Activated T-helper 1 cell treated with Interleukin-2 at 50 U/mL for 16 hours (primary cell): ENCODE measurements at places on chromosomes 6 and 20.

GRCh38 chr6:14047151-14047740, 70.3 kb upstream of the CD83 start:
- no peak for DNase-seq

DNA sequence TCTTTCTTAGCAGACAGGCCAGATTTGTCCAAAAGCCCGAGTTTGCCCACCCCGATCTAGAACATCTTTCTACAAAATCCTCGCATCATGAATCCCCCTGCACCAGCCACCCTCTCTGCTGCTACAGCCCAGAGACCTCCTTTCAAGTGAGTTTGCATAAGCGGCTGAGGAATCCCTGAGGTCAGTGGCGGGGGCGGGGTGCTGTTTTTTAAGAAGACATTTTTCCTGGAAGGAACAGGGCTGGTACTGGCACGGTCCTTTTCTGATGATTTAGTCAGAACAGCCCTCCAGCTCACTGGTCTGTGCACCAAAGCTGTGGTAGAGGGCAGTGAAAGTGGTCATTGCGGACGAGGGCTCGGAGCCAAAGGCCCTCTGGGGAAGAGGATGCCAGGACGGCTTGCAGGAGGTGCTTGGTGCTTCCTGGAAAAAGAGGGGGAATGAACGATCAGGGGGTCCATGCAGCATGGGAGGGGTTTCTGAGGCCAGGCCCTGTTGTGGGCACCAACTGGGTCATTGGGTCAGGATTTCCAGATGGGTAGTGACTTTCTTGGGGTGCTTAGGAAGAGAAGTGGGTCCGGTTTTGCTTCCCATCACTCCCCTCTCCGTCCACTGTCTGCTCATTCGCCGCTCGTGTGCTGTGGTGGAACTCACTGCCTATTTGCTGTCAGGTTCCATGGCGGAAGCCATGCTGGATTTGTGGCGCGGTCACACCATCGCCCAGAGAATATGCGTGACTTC, 50.4 kb downstream of the GNAS-AS1 start:
- DNase-seq: no peak

- DNase-seq: no peak
These were observed 273.2 kb downstream of the CD83 start for GRCh38 chr6:14390805-14391204.

GRCh38 chr6:6775074-6775473, 186.6 kb downstream of the LY86 start:
- no peak for DNase-seq

GRCh38 chr20:37714978-37715672, 21.3 kb downstream of the CTNNBL1 start:
- no peak for DNase-seq

GRCh38 chr6:88120635-88121034, 45.5 kb downstream of the CNR1 start:
- no peak for DNase-seq

DNA sequence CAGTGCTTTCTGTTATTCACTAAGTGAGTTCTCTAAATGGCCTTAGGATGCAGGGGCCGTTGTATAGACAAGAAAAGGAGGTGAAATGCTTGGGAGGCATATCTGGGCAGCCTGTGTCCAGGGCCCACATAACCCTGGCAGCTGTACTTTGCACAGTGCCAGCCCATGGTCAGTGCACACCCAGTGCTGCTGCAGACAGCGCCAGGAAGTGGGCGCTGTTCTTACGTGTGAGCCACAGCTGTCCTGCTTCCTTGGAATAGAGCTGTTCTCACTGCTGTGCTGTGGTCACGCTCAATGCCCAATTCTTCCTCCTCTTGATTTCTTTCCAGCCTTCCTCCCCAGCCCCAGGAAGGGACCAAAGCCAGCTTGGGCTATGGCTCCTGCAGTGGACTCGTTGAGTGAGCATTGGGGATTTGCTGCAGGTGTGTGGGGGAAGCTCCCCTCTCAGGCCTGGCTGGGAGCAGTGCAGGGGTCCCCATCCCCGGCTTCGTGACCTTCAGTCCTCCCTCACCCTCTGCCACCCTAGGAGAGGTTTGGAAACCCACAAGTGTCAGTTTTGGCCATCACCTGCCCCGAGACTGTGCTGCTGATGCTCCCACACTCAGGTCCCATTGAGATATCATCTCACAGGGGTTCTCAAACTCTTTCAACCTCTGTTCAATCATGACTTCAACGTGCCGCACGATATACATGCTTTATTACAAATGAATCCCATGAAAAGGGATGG, 246.8 kb upstream of the EXOC2 start:
- no peak for DNase-seq

GRCh38 chr6:126069449-126069848, 83.1 kb downstream of the TRMT11 start:
- DNase-seq: no peak

DNA sequence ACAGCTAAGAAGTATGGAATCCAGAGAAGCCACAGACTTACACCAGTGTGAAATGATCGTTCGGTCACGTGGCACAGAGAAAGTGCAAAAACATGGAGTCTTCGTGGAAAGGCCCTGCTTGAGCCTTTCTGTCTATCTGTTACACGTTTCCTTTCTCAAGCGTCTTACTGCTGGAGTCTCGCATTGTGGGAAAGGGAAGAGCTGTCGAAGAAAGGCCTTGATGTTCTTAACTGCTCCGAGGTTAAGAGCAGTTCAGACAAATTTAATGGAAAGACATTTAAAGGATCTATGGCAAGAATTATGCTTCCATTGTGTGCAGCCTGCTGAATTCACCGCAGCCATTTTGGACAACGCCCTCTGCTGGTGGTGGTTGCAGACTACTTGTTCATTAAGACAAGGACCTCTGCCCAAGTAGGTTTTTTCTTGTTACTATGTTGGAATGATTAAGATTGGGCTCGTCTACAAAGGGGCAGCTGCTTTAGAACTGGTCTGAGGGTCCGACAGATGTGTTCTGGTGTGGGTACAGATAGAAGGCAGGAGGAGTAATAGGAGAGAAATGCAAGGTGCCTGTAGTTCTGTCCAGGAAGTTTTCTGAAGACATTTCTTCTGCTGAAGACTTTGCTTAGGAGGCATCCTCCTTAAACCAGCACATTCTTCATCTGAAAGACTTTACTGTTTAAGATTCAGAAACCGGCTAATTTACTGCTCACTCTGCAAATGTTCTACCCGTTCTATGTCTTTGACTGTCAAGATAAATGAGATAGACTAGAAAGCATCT, 24.7 kb upstream of the CCN6 start:
- peak; percentile 39 for DNase-seq

DNA sequence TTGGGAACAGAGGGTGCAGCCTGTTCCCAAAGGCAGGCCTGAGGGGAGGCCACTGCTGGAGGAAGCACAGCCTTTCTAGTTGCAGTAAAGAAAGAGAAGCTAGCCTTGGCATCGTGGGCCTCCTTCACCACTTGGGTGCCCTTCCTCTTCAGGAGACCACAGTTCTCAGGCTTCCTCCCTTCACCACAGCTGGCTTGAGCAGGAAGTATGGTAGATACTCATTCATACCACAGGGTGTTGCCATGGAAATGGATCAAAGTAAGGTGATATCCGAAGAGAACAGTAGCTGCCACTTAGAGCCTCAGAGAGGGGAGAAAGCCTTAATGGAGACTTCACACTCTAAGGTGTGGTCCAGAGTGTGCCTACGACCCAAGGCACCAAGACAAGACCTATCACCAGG, 120.4 kb upstream of the RIPOR2 start:
- DNase-seq: peak; percentile 43

DNA sequence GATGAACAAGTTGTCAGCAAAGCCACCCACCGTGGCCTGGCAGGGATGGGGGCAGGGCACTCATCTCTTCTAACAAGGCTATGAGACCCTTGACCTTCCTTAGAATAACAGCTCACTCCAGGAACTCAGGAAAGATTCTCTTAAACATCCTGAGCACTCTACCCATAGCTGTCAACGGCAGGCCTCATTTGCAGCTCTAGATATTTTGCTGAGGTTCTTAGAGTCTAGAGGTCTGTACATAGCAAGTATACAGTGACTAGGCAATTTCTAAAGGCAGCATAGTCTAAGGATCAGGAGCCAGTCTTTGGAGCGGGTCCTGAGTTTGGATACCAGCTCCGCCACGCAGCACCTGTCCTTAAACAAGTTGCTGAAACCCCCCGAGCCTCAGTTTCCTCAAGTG, 11.7 kb downstream of the TRERF1 start:
- DNase-seq: no peak

- no peak for DNase-seq
These were observed 720.5 kb downstream of the MAFB start for GRCh38 chr20:39968495-39968894.

DNA sequence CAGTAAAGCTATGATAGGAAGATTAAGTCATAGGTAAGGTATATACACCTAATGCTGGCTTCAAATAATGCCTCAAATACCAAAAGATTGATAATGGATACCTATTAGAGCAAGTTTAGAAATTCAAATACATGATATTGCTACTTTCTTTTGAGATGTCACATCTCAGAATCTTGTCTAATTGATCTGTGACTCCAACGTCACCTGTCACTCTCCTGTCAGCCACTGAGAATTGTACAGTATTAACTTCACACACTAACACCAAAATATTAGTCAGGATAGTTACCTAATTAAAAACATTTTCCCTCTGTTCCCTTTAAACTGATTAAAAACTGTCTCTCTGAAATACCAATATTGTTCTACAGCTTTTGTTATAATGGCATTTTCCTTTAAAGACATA, 575.5 kb upstream of the ID4 start:
- no peak for DNase-seq

DNA sequence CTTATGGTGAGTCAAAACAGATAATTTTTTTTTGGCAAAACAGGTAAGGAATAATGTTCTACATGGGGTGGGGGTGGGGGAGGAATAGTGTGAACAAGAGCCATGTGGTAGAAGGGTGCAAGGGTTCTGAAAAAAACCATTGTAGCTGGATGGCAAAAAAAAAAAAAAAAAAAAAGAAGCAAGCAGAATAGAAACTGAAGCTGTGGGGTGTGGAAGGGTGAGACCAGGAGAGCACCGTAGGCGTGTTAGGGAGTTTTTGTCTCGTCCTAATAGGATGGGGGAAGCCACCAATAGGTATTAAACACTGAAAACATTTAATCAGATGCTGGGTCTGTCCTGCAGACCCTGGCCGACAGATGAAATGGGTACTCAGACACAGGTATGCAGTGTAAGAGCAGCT, 110.1 kb downstream of the ADTRP start:
- no peak for DNase-seq

DNA sequence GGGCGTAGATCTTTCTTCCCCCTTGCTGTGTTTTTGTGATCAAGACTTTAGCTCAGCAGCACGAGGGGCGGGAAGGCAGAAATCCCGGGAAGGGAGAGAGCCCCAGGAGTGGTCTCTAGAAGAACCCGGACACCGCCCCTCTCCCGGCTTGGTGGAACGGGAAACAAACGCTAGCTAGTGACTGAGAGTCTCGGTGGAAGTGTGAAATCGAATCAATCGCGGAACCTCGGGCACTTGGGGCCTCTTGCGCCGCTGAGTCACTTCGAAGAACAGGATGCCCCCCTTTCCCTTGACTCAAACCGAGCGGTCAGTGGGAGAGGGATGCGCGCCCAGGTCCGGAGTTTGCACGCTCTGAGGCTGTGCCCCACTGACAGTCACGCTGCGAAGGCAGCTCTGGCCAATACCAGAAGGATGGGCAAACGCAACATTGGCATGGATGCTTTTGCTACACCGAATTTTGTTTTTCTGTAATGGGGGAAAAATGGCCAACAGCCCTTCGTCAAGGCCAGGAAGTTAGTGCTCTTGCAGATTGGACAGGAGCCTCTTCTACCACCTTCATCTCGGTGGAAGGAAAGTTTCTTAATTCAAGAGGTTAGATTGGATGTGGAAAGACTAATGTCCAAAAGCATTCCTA, 1.6 kb upstream of the OLIG3 start:
- no peak for DNase-seq
